ENCODE measurements at places on chromosomes 1 and 21. TPM values are rescaled to one million over a fixed set of nuclear protein-coding genes. Genes with fewer than 3 reads are reported as not detected.

SKI gene
- total RNA-seq, result 21.9 TPM

- no peak for DNase-seq
Observed at GRCh38 chr1:9822897-9823692, 670 bp downstream of the CLSTN1 start.

- no peak for DNase-seq
Observed at GRCh38 chr1:222694927-222695326, 17.4 kb downstream of the AIDA start.

GRCh38 chr1:48552420-48552819 lies 80.4 kb upstream of the SPATA6 start:
- peak; percentile 19 for DNase-seq

GBP7 gene
- 0.63 TPM for total RNA-seq

- peak; percentile 18 for DNase-seq
Observed at GRCh38 chr21:39251326-39251725, 62.1 kb downstream of the BRWD1 start.

GRCh38 chr1:208615371-208615770 lies 371.2 kb upstream of the PLXNA2 start:
- DNase-seq, result no peak

- DNase-seq, result no peak
Observed at GRCh38 chr21:21481239-21481638, 483.0 kb downstream of the NCAM2 start.

- no peak for DNase-seq
Observed at GRCh38 chr1:230858236-230858820, 10.0 kb downstream of the C1orf198 start.

WNT9A gene
- 1.2 TPM for total RNA-seq

Measured in hepatocyte (in vitro differentiated cells).